ENCODE measurements at places on chromosomes 1 and 21.

DNA sequence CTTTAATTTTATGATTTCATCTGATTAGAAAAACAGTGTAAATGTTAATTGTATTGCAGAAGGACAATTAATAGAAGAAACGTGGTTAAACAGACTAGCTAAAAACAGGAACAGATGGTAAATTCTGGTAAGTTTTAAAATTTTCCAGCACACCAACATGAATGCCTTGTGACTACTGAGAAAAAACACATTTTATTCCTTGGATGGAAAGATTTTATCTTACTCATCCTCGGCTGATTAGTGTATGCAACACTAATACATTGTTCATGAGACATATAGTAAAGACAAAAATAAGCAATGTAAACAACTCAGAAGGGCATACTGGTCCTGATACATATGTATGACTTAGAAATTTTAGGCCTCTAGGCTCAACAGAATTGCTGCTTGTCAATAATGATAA is 4.9 kb upstream of the AK5 start:
- no peak for DNase-seq

GRCh38 chr1:47189844-47190508 is at the start of gene PDZK1IP1:
TSS of gene PDZK1IP1 (minus strand) at chr1:47190036. CDS start at chr1:47189932, 104 bp downstream.
- no peak for DNase-seq

DNA sequence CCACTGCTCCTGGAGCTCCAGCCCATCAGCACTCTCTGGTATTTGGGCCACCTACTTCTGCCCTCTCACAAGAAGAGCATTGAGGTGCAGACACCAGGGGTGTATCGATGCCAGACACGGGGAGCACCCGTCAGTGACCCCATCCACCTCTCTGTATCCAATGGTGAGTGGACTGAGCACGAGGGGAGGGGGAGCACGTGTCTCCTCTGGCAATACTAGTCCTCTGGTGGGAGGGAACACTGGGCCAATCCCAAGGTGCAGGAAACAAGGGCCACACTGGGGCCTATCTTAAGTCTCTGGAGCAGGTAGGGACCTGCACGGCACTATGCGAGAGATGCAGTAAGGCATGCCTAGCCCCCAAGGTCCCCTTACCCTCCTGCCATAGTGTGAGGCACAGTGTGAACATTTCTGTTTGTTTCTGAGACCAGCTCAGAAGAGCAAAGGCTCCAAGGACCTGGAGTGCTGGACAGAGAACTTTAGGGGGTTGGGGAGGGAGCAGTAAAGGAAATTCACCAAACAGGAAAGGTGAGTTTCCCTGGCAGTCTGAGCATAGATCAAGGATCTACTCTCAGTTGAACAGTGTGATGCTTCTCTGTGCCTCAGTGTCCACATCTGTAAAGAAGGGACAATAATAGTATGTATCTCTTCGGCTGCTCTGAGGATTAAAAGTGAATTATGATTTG is 2.3 kb downstream of the FCRLB start:
- no peak for DNase-seq

DNA sequence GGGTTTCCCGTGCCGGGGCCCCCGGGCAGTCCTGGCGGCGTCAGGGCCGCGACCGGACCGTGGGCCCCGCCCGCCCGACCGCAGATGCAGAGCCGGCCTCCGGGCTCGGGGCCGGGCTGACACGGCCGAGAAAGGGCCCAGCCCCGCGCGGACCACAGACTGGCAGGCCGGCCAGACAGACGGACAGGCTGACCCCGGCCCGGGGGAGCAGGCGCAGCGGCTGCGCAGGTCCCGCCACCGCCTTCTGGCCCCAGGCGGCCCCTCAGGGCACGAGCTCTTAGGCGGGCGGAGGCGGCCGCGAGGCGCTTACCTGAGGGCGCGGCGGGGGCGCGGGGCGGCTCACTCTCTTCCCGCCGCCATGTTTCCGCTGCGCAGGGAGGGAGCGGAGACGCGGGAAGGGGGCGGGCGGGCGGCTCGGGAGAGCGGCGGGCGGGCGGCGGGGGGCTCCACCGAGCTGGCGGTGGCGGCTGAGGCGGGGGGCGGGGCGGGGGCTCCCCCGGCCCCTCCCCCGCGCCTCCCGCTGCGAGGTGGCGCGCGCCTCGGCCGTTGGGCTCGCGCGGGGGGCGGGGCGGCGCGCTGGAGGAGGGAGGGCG is at the start of gene SCMH1:
Gene SCMH1 (minus strand): TSS at position 558 of the 593 bp plus-strand sequence. CDS start 56,173 bp downstream, outside the sequence.
- peak; percentile 42 for DNase-seq

DNA sequence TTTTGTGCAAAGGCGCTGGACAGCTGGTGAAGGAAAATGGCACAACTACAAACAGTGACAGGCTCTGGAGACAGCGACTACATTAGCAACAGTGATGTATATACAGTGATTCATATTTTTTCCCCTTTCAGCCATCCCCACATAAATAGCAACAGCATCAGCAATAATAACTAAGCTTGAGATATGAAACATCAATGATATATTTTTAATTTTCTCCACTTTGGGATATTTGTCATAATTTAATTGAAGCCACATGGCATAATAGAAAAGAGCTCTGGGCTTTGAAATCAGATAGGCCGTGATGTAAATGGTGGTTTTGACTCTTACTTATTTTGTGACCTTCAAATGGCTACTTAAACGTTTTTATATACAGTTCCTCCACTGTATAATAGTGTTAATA is 764.3 kb upstream of the PRMT6 start:
- no peak for DNase-seq

- no peak for DNase-seq
Observed at GRCh38 chr21:35504277-35504676, 455.2 kb upstream of the RUNX1 start.

DNA sequence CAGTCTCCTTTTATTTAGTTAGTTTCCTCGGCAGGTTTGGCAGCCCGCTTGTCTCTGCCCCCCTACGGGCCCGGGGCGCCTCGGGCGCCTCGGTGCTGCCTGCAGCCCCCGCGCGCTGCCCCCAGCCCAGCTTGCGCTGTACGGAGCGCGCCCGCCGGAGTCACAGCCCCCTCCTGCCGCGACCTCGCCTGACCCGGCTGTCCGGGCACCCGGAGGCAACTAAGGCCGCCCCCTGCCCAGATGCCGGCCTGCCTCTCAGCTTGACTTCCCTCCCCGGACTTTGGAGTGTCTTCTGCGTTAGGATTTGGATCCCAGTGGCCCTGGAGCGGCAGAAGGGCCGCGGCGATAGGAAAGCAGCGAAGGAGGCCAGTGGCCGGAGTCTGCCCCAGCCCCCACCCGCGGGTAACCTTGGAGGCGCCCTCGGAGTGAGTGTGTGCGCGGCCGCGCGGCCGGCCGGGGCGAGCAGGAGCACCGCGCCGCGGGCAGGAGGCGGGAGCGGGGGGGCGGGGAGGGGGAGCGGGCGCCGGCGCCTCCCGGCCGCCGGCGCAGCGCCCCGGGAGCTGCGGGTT is 7.6 kb downstream of the CDKN2C start:
- DNase-seq, result no peak

GRCh38 chr1:203930342-203930741 is 68.9 kb downstream of the SNRPE start:
- no peak for DNase-seq

DNA sequence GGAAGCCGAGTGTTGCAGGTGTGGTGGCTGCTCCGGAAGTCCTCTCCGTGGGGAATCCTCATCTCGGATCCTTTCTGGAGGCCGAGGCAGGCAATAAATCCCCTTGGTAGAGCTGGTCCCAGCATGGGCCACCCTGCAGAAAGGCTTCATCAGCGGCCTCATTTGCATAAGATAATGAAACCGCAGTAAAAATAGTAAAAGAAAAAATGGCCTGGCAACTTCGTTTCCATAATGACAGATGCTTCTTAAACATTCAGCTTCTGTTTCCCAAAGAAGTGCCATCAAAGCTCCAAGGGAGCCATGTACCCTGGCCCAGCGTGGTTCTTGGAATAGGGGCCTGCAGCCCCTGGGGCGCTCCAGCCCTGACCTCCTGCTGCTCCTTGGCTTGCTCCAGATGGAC is 244.1 kb downstream of the GRIK3 start:
- no peak for DNase-seq

DNA sequence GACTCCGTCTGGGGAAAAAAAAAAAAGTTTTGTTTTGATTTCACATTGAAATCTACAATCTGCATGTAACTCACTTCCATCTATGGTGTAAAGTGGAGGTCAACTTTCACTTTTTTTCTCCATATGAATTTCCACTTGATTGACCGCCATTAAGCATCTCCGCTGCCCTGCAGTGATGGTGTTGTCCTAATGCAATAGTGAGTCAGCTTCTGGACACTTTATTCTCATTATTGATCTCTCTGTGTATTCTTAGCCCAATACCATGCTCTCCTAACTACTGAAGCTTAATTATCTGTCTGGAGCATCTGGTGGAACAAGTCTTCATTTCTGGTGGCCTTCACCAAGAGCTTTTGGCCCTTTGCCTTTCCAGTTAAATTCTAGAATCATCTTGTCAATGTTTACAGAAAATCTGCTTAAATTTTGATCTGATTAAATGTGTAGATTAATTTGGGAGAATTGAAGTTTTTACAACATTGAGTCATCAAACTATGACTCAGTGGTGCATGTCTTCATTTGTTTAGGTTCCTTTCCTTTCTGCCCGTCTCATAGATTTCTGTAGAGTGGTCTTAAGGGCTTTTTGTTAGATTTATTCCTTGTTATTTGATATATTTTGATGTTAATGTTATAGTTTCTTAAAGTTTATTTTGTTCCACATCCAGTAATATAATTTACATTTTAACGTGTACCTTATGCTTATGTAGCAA is 181.5 kb downstream of the PRDM2 start:
- DNase-seq, result no peak
